ENCODE measurements at places on chromosomes 7 and 10. TPM values are rescaled to one million over a fixed set of nuclear protein-coding genes. Genes with fewer than 3 reads are reported as not detected.

The AGAP5 gene
- polyA plus RNA-seq = 4.9 TPM

DNA sequence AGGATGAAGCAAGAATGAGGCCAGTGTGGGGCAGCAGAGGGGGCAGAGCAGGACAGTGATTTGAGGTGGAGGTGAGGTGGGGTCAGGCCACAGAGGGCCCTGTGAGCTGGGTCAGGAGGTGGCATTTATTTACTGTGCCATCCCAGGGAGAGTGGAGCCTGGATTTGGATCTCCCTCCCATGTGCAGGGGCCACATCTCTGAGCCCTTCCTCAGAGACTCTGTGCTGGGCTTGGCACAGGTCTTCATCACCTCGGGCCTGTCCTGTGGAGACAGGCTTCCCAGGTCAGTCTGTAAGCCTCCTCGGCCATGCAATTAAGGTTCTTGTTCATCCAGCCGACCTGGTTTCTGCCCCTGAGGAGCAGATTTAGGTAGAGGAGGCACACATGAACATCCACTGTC is 40.9 kb downstream of the ZNF777 start:
- DNase-seq = no peak

The MMRN2 gene
- 143 TPM for polyA plus RNA-seq

- no peak for DNase-seq
Observed at GRCh38 chr10:49484486-49485235, 54.3 kb downstream of the ERCC6 start.

DNA sequence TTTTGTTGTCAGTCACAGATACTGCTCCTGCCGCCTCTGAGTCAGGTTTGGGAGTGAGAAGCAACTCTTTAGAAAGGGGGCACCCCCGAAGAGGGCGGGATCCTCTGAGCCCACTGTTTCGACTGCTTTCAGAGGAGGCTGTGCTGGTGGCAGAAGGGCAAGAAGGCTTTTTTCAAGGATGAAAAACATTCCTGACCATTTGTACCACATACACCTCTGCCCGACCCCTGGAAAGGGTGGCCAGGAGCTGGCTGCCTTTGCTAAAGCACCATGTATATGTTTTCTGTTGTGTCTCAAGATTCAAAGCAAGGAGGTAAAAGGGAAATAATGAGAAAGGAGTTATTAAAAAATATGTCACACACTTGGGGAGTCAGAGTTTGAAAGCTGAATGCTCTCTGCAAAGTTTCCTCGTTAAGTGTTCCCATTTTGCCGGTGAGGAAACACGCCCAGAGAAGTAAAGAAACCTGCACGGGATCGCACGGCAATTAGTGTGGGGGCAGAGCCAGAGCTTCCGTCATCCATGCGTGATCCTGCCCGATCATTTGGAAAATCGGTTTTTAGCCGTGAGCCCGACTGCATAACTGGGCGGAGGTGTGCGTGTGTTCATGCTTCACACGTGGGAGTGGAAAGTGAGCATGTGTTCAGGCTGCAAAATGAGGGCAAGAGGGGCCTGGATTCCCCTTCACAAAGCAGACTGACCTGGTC is 163.2 kb downstream of the ADAM12 start:
- DNase-seq = no peak

DNA sequence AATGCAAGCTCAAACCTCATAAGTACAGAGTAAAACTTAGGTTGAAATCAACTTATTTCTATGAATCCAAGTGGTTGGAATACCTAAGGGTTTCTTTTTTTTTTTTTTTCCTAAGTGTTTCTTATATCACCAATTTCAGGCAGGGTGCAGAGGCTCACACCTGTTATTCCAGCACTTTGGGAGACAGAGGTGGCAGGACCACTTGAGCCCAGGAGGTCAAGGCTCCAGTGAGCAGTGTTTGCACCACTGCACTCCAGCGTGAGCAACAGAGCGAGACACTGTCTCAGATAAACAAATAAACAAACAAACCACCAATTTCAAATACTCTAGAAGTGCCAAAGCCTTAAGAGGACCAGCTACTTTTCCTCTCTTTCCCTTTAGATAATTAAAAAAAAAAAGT is 39.2 kb upstream of the SPOCK2 start:
- no peak for DNase-seq

DNA sequence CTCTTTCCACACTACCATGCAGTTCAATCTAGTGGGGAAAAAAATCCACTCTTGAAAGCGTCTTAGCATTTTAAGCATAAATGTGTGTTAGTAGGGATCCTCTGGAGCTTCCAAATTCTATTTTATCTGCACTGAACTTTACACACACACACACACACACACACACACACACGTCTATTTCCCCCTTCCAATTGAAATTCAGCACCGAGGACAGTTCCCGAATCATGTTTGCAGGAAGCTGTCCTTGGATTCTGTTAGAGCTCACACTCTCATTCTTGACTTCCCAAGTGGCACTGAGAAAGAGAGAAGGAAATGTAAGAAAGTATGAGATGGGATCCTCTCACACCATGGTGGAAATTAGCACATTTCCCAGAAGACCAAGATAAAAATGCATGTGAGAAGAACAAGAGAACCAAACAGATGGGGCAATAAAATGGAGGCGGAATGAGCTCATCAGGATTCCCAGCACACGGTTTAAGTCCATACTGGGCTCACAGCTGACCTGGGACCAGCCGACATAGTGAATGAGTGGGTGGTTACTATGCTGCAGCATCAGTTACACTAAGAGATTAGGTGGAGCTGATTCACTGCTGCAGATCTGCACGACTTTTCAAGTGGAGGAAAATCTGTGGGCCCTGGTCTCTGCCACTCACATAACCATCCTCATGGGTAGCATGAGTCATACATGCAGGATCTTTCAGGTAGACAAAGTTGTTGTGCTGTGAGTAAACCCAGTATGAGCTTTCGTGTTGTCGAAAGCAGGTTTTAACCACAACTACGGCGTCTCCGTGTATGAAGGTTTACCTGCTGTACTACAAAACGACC is 3.3 kb upstream of the NPTX2 start:
- DNase-seq = no peak

- no peak for DNase-seq
Observed at GRCh38 chr10:60348982-60349381, 40.7 kb downstream of the ANK3 start.

DNA sequence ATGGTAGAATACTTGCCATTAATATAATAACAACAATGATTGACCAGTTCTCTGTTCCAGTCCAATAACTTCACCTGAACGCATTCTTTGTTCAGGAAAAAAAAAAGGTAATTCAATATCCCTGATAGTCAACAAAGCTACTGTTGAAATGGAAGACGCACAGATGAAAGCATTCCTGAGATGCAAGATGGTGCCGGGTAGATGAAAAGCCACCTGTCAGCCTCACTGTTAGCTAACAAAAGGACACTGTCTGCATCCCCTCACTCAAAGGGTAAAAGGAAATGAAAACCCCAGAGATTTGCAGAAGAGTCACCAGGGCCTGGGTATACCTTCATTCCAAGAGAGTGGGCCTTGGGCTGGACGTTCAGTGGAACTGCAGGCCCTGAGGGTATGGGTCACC is 357.4 kb downstream of the PLXNA4 start:
- DNase-seq = no peak

The COMTD1 gene
- 26.6 TPM for polyA plus RNA-seq

DNA sequence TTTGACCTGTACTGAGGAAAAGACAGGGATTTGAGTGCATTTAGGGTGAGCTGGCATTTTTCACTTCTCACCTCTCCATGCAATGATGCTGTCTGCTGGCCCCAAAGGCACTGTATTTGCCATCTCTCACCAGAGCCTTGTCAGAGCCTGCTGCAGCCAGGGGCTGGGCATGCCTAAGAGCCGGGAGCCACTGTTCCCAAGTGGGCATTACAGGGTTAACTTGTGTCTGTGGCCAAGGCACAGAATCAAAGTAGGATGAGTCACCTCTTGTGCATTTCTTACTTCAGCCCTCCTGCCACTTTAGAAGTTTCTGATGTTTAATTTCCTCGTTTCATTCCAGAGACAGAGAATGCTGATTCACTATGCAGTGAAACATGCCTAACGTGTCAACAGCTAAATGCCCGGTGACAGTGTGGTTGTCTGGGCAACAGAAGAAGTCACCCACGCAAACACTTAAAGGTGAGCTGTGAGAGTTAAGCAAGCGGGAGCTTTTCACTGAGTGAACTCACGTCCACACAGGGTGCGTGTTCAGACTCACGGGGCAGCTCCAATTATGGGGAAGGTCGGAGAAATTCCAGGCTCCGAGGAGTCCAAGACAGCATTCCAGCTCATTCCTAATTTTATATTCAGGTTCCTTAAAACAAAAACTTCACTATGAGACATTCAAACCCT is 57.1 kb upstream of the IGFBP3 start:
- DNase-seq = peak; percentile 71

The NXPH1 gene
- polyA plus RNA-seq = not detected

DNA sequence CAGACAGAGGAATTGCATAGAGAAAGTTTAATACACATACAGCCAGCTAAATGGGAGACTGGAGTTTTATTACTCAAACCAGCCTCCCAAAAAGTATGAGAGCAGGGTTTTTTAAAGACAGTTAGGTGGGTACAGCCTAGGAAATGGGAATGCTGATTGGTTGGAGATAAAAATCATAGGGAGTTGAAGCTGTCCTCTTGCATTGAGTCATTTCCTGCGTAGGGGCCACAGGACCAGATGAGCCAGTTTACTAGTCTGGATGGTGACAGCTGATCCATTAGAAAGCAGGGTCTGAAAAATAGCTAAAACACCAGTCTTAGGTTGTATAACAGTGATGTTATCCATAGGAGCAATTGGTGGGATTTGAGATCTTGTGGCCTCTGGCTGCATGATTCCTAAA is 76.1 kb upstream of the POM121L12 start:
- DNase-seq = peak; percentile 25

The LMOD2 gene
- polyA plus RNA-seq = not detected

- DNase-seq = peak; percentile 2
Observed at GRCh38 chr7:79555571-79555970, 102.1 kb upstream of the MAGI2 start.

- peak; percentile 52 for DNase-seq
Observed at GRCh38 chr7:53596230-53596629, 560.8 kb downstream of the POM121L12 start.

DNA sequence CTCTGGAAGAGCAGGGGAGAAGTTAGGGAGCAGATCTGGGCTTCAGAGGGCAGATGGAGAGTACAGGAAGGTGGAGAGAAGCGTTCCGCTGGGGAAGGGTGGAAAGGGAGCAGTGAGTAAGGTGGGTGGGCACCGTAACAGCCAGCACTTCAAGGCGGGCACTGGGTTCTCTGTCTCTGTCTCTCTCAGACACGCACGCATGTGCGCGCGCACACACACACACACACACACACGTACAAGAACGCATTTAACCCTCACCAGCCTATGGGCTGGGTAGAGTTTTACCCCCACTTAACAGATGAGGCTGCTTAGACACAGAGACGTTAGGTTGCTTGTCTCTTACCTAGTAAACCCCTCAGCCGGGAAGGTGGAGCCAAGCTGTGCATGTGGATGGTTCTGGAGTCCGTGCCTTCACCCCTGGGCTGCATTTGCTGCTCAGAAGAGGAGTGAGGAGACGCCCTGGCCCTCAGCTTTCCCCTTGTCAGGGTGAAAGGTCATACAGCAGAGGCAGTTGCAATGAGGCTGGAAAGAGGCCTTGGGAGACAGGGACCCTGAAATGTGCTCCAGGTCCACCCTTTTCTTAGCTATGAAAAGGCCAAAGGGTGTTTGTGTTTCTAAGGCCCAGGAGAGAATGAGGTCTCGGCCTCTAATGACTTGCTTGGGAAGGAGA is 16.0 kb downstream of the ADCYAP1R1 start:
- no peak for DNase-seq

DNA sequence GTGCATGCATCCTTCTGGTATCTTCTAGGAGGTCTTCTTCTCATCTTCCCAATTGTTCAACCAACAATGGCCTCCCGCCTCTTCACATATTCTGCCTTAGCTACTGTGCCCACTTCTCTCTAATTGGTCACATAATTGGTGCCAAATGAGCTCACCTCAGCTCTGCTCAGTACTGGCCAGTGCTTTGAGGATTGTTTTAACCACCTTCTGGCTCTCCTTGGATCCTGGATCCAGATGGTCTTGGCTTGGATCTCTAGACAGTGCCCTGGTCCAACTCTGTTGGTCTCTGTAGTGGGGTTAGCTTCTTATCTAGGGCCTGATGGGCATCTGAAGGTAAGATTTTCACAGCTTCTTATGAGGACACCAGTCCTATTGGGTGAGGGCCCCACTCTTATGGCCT is 820.8 kb downstream of the TYW1 start:
- no peak for DNase-seq

The GBX1 gene
- not detected for polyA plus RNA-seq

The COBL gene
- polyA plus RNA-seq = not detected

DNA sequence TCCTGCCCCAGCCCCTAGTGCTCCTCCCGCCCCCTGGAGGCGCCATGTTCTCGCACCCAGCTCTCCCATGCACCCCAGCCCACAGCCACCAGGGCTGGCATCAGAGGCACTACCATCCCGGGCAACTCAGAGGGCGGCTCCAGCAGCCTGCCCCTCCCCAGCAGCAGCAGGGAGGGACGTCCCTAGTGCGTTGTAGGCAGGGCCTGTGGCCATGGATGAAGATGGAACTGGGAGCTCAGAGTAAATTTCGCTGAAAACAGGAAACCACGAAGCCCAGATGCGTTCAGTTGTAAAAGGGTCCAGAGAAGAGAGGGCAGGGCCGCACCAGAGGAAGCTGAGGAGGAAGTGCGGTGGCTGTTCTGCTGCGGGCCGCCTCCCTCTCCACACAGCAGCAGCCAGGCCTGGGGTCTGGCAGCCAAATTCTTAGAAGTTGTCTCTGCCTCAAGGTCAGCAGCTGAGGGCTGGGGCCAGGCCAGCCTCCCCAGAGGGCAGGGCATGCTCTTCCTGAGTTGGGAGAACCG is 24.6 kb downstream of the VSIR start:
- peak; percentile 50 for DNase-seq

- no peak for DNase-seq
Observed at GRCh38 chr7:149229526-149229925, 9.9 kb upstream of the ZNF212 start.

DNA sequence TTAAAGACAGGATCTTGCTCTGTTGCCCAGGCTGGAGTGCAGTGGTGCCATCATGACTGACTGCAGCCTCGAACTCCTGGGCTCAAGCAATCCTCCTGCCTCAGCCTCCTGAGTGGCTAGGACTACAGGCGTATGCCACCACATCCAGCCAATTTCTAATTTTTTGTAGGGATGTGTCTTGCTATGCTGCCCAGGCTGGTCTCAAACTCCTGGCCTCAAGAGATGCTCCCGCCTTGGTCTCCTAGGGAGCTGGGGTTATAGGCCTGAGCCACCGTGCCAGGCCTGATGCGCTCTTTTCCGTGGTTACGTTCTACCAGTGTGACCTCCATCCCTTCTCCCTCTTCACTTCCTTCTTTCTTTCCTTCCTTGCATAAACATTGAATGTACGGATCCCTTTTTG is 34.2 kb upstream of the IL15RA start:
- DNase-seq = no peak

The PARD3 gene
- 6.2 TPM for polyA plus RNA-seq

DNA sequence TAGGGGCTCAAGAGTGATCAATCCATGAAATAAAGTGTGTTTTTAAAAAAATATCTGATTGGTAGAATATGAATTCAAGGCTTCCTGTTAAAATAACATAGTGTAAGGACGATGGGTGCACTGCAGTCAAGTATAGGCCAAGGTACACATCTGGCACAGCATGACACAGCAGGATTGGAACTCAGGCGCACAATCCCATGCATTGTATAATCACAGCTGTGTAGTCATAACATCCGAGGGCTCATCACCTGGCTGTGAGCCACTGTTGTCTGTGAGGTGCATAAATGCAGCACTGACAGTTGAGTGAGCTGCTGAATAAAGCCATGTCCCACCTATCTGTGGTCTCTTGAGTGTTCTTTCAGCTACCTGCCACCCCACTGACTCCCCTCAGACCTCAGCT is 142.3 kb upstream of the HPS1 start:
- no peak for DNase-seq

The ZNF3 gene
- 21.8 TPM for polyA plus RNA-seq

Measured in endothelial cell of umbilical vein (primary cell).